ENCODE measurements at places on chromosomes 12 and 14. TPM values are rescaled to one million over a fixed set of nuclear protein-coding genes. Genes with fewer than 3 reads are reported as not detected.

GALNT6 gene
- total RNA-seq = 210 TPM

OASL gene
- not detected for total RNA-seq

RERG gene
- total RNA-seq = not detected

NT5DC3 gene
- 5.5 TPM for total RNA-seq

RNU6-8 gene
- not detected for total RNA-seq

IL23A gene
- not detected for total RNA-seq

BDKRB2 gene
- total RNA-seq = 2.4 TPM

Data from placental epithelial cell (primary cell).